ENCODE measurements at places on chromosomes 12 and 14. TPM values are rescaled to one million over a fixed set of nuclear protein-coding genes. Genes with fewer than 3 reads are reported as not detected.

DNA sequence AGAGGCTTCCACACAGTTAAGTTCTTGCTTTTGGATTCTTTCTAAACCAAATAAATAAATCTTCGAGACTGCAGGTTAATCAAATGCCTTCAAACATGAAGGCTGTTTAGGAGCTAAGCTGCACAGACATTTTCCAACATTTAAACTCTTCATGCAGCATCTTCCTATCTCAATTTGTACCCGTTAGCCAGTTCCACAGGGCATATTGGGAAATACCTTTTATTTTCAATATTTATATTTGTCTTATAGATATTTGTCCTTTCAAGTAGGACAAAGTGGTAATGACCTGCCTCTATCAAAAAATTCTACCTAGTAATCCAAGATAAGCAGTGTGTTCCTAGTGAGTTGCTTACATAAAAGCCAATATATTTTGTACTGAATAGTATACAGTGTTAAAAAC, 373.6 kb downstream of the DIO2 start:
- DNase-seq: no peak

DNA sequence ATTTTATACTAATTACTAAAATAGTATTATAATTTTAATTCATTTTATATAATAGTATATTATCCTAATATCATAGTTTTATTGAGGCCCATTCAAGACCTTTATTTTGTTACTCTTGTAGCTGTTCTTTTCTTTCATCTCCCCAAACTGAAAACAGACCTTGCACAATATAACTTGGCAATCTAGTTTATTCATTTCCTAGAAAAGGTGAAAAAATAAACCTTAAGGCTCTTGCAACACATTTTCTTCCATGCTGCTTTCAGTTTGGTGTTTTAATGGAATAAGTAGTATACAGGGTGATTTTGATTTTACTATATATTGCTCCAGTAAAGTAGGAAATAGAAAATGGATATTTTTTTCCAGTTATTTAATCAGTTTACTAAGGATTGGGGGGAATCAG, 174.0 kb downstream of the SLC2A13 start:
- no peak for DNase-seq

GRCh38 chr14:72946491-72946890, 20.2 kb downstream of the DCAF4 start:
- no peak for DNase-seq

- no peak for DNase-seq
Observed at GRCh38 chr12:902581-902980, 46.9 kb downstream of the RAD52 start.

GRCh38 chr14:44914849-44915248, 46.9 kb downstream of the KLHL28 start:
- peak; percentile 27 for DNase-seq

DNA sequence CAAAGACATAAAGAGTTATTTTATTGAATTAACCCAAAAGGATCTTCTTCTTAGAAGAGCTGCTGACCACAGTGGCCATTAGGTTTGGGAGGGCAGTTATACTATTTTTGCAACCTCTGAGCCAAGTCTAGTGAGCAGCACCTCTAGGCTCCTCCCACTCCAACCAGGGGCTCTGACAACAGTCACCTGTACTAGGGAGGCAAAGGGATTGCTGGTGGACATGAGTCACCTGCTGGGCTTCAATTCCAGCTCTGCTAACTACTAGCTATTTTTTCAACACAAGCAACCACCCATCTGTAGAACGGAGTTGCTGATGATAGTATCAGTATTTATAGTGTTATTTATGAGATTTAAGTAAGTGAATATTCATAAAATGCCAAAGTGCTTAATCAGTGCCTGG, 166.0 kb downstream of the KLHL28 start:
- DNase-seq: no peak

GRCh38 chr12:50689437-50689836, 74.5 kb upstream of the ATF1 start:
- DNase-seq: no peak

- DNase-seq: no peak
Observed at GRCh38 chr12:40473962-40474361, 218.3 kb upstream of the CNTN1 start.

DNA sequence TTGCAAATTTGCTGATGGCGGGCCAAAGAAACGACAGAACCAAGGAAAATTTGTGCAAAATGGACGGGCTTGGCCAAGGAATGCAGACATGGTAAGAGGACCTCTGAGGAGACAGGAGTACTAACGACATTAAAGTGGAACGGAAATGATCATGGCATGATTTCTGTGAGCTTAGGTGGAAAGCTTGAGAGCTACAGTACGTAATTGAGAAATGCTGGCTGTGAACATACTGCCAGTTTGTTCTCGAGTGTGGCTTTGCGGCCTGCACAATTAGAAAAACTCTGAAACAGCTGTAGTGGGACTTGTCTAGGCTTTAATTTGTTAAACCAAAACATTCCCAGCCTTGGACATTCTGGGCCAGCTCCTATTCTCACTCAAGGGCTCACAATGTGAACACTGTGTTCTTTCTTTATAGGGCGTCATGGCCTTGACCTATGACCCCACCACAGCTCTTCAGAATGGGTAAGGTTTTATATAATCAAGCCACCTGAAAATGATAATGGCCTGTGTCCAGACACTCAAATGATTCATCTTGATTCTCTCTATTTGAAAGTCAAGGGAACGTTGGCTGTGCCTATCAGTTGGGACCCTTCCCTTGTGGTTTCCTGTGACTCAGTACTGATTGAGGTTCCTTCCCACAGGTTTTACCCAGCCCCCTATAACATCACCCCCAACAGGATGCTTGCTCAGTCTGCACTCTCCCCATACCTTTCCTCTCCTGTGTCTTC, 48.5 kb downstream of the BAZ2A start:
- DNase-seq: no peak

DNA sequence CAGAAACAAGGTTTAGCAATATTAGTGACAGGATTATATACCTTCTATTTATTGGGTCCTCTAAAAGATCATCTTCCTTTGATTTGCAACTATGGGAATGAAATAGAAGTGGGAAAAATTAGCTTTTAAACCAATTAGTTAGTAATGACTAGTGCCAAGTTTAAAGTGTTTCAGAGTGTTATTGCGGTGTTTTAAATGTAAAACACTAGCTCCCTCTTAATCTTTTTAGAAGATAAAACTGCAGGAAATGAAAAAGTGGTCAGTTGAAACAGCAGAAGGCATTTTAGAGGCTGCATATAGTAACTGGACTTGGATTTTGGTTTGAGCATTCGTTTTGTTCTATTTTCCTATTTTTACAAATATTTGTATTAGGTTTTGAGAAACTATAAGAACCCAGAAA, 286.2 kb downstream of the RAD51B start:
- no peak for DNase-seq

GRCh38 chr12:132453361-132454192, 36.4 kb upstream of the FBRSL1 start:
- DNase-seq: no peak

FOXN4 gene
- total RNA-seq: not detected

IL23A gene
- not detected for total RNA-seq

KIF26A gene
- 12.6 TPM for total RNA-seq
